Renal cortical epithelial cell (primary cell): ENCODE measurements at places on chromosomes 4 and X. TPM values are rescaled to one million over a fixed set of nuclear protein-coding genes. Genes with fewer than 3 reads are reported as not detected.

PPARGC1A gene
- 2.3 and 62.4 TPM in 2 replicates for total RNA-seq

DNA sequence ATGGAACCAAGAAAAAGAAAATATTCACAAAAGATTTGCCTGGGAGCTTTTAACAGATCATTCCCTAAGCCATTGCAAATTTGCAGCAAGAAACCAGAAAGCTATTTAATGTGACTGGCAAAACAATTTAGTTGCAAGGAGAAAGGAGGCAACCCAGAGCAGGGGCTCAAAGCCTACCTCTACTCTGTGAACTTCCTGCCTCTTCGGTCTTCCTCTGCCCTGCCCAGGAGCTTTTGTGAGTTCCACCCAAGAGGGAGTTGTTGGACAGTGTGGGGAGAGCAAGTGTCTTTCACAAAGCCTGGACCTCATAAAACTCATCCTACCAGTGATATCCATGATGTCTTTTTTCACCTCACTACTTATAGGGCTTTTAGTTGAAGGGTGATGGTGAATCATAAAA lies 107.4 kb downstream of the AFF1 start:
- DNase-seq = no peak

GRCh38 chr4:53905941-53906377 lies 158.4 kb downstream of the CHIC2 start:
- peak; percentile 45 for DNase-seq

GRCh38 chrX:18757956-18758932 lies 50.8 kb downstream of the PPEF1 start:
- no peak for DNase-seq

- no peak for DNase-seq
These were observed 26.1 kb upstream of the LONRF3 start for GRCh38 chrX:118948270-118948669.

GRCh38 chr4:24265989-24266388 lies 318.4 kb downstream of the DHX15 start:
- DNase-seq = no peak

DNA sequence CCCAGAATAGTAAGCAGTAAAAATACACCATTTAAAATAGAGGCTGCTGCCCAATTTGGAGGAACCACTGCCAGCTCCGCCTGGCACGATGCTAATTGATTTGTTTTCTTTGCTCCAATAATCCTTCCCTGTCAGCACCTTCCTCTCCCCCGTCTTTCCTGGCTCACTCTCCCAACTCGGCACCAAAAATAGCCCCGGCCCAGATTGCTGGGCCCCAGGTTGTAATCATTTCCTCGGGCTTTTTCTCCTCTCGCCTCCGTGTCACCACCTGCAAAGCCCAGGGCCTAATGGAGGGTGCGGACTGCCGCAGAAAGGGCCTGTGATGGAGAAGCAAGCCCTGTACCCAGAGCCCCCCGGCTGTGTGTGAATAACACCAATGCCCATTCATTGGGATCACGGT lies 197.6 kb upstream of the PSAPL1 start:
- DNase-seq = no peak

GATA1 gene
- not detected in 2 replicates for total RNA-seq

- DNase-seq = peak; percentile 74
These were observed 474.3 kb upstream of the FTHL17 start for GRCh38 chrX:31546126-31546525.

GRCh38 chr4:103050736-103051436 lies 25.7 kb downstream of the SLC9B2 start:
- no peak for DNase-seq

- peak; percentile 72 for DNase-seq
These were observed 311.4 kb downstream of the MAPK10 start for GRCh38 chr4:86048426-86048825.

DNA sequence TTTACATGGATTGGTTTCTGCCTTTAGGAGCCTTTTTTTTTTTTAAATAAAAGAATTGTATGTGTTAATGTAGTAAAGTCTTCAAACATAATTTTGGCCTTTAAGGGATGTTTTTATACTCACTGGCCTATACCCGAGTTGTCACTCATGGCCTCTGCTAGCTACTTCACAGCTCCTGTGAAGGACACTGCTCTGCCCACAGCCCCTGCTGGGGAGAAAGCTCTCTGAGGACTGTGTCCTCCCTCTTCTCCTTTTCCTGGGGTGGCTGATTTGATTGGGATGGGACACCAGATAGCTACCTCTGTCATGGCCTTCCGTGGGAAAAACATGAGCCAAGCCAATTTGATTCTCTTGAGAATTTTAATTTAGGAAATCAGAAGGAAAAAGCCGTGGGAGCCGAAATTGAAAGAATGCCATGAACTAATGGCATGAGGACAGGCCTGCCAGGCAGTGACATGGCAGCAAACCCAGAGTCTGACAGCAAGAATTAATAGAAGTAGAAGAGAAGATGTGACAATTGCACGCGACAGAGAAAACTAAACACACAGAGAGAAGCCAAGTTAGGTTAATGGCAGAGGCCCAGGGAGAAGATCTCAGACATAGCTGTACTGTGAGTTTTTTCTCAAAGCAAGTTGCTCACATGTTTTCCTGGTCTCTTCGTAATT lies 81.4 kb downstream of the ARHGAP10 start:
- no peak for DNase-seq

GRCh38 chrX:24768556-24768955 lies 74.8 kb downstream of the POLA1 start:
- no peak for DNase-seq
